Activated T-cell treated with anti-CD3 and anti-CD28 coated beads, Interleukin-2, amount 50 U/mL, for 48 hours (primary cell): ENCODE measurements at places on chromosomes 7 and 10.

- DNase-seq = no peak
These were observed 4.1 kb downstream of the DKK1 start for GRCh38 chr10:52318136-52318701.

- no peak for DNase-seq
These were observed 34.7 kb upstream of the NPY start for GRCh38 chr7:24249266-24249665.

DNA sequence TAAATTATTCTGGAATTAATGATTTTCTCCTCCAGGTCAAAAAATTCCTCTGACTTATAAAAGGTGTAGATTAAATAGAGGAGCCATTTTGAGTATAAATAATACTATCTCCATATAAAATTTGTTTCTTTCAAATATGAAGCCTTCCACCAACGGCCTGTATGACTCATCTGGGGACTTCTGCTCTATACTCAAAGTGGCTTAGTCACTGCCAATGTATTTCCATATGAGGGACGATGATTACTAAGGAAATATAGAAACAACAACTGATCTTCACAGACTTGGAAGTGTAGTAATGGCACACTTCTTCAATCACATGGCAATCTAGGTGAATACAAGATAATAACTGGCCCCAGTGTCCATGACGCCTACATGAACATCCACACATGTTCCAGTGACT is 335.6 kb upstream of the HGF start:
- DNase-seq = no peak

DNA sequence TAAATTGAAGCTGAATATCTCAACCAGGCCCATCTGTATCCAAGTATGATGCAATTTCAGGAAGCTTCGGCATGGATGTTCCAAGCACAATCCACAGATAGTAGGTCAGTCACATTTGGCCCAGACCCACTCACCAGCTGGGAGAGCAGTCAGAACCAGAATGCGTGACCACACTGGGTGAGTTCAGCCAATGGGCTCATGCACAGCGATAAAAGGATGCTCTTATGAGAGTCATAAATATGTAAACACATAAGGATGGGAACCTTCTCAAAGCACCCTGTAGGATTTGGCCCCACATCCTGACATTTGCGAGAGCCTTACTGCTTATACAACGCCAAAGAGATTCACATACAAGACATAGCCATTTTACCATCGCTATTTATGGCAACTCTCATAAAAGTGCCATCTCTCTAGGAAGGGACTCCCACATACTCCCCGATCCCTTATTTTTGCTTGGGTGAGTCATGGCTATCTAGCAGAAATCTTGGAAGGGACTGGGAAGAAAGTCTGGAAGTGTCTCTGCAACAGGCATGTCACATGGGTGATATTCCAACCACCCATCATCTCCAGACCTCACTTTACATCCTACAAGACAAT is 3.0 kb downstream of the AFAP1L2 start:
- DNase-seq = no peak
